ENCODE measurements at places on chromosomes 1 and 21.
A peak's percentile ranks its signal among the peaks of the same experiment; 100 is the strongest.

GRCh38 chr1:239428120-239428710, 41.8 kb downstream of the CHRM3 start:
- DNase-seq: peak; percentile 68

- DNase-seq: no peak
Observed at GRCh38 chr21:22575165-22575584, 1577.0 kb downstream of the NCAM2 start.

DNA sequence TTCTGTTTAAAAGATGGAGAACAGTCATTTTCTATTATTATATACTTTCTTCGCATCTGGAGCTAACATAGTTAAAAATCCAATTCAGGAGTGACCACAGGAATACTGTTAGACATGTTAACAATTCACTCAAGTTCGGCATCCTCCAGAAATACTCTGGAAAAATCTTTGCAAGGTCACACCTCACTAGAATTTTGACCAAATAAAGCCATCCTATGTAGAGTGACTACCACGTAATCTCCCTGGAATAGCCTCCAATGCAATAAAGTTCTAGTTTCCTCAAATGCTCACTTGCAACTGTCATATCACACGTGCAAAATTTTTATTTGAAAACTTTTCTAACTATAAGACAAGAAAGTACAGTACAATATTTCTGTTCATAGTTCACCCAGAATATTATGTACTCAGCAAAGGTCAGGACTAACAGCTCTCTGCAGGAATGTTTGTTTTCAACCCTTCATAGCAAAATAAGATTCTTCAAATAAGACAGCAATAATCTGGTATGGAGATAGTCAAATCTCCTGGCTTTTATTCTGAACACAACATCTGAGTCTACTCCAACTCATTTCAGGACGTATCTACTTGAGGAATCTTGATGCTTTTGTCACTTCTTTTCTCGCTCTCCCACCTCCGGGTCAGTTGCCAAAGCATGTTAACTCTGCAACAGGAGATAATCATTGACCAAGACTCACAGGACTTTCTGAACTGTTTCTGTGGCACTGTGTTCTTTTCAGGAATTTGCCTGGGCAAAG, 82.6 kb downstream of the GDAP2 start:
- DNase-seq: no peak

DNA sequence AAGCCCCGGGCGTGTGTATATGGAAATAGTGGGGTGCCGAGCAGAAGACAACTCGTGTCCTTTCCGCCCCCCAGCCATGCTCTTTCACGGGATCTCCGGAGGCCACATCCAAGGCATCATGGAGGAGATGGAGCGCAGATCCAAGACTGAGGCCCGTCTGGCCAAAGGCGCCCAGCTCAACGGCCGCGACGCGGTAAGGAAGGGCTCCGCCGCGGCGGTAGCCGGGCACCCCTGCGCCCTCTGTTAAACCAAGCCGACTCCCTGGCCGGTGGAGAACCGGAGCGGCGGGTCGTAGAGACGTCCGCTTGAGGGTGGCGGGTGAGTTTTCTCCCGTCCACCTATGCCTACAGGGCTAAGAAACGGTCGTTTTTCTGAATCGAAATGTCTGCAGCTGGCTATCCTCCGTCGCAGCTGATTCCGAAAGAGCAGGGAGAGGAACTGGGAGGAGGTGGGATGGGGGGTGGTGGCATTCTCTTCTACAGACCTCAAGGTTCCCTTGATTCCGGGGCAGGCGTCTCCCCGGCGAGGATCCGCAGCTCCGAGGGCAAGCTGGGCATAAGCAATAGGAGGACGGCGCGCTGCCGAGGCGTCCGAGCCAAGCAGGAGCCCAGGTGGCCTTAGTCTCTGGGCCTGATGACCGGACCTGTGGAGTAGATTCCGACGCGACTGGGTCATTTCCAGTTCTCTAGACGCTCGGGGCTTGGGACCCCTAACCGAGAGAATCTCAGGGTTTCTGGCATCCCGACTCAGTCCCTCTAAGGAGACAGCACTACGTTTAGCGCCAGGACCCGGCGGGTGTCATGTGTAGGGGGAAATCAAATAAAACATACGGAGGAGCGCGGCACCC, 856 bp downstream of the LHX9 start:
- DNase-seq: peak; percentile 53

GRCh38 chr1:228751360-228752098, 16.2 kb downstream of the RHOU start:
- DNase-seq: no peak

GRCh38 chr21:33969581-33969980, 54.0 kb upstream of the ATP5PO start:
- DNase-seq: no peak

DNA sequence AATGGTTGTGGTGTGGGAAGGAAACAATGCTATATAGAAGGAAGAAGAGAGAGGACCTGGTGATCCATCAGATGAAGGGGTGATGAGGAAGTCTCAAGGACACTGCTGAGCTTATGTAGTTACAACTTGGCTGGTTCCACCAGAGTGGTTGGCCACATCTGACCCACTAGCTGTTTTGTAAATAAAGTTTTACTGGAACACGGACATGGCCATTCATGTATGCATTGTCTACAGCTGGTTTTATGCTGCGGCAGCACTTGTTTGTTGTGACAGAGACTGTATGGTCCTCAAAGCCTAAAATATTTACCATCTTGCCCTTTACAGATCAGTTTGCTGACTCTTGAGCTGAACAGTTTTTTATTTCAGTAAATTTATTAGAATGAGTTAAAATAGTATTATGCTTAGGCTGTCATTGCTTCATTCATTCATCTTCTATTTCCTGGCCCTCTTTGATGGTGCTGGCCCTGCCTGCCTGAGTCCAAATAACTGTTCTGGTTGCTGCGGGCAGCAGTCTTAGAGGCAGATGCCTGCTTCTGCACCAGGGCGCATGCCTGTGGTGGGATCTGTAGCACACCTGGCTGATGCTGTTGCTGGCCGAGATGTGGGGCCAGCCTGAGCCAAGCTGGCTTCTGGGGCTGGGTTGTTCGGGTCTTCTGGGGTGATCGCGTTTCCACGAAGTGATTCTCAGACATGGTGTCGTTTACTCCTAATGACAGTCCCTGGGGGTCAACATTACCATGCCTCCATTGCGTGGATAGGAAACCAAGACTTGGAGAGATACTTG, 61.4 kb upstream of the WNT4 start:
- no peak for DNase-seq

GRCh38 chr1:156419854-156420204, 50.8 kb downstream of the RHBG start:
- DNase-seq: no peak

- no peak for DNase-seq
Observed at GRCh38 chr21:32140151-32140550, 138.7 kb downstream of the MIS18A start.

DNA sequence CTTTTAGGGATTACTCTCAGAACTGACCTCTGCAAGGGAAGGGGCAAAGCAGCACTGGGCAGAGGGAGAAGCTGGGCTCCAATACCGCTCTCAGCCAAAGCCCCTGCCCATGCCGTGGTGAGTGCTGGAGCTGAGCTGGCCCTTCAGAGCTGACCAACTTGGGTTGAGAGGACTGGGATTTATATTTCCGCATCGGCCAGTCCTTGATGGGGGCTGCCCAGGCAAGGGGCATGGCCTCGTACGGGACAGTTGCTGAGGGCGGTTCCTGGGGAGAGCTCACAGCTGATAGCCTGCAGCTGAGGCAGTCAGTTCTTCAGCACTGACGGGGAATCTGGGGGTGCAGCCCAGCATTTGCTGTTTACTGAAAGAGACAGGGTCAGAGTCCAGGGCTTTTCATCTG, 8.0 kb downstream of the HUNK start:
- DNase-seq: no peak

DNA sequence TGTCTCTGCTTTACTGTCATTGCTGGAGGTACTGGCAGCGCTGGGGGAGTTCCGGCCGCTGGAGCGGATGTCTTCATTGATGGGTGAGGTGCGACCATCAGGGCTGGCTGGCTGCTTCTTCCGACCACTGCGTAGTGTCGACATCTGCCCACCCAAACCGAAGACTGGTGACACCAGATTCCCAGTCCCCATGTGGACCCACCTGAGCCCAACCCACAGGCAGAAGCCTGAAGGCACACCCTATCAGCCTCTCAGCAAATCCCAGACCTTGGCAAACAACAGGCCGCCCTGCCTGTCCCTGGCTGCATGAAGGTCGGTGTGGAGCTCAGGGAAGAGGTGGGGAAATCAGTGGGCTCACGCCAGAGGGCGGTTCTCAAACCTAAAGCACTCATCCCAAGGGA, 44.8 kb downstream of the SLC45A1 start:
- no peak for DNase-seq

- DNase-seq: no peak
Observed at GRCh38 chr1:55067022-55067778, 27.9 kb downstream of the PCSK9 start.

- no peak for DNase-seq
Observed at GRCh38 chr1:29805122-29805895, 569.0 kb downstream of the PTPRU start.

DNA sequence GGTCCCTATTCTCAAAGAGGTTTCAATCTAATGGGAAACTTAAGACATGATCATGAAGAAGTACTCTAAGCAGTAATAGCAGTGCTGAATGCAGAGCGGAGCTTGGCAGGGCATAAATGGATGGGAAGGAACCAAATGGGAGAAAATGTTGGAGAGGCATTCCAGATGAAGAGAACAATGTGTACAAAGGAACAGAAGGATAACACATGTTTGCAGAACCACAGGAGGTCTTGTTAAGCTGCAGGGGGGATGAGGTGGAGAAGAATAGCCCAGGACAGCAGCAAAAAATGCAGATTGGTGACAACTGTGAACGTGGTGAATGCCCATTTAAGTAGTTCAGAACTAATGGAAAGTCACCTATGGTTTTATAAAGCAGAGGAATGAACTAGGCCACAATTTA, 99.1 kb downstream of the ASTN1 start:
- no peak for DNase-seq

DNA sequence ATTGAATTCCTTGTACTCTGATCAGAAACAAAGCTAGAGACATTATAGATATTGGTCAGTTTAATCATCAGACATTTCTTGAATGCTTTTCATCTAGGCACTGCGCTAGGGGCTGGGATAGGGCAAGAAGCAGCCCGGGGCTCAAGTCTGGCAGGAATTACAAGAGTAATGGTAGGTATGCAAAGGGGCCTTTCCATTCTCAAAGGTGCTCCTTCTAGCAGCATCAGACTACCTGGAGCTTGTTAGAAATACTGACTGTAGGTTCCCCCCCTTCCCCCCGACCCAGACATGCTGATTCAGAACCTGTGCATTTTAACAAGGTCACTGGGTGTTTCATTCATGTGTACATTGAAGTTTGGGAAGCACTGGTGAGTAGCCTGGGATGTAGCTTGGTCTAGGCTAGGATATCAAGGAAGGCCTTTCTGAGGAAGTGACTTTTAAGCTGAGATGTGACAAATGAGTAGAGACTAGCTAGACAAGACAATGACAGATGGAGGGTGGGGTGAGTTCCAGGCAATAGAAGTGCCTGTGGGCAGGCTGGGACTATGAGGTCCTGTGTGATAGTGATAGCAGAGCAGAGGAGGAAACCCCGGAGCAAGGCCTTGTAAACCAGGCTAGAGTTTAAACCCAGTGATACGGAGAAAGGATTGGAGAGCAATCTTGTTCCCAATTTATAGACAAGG, 26.3 kb downstream of the NFASC start:
- DNase-seq: no peak

GRCh38 chr1:212242288-212242984, 42.8 kb upstream of the PPP2R5A start:
- DNase-seq: no peak

DNA sequence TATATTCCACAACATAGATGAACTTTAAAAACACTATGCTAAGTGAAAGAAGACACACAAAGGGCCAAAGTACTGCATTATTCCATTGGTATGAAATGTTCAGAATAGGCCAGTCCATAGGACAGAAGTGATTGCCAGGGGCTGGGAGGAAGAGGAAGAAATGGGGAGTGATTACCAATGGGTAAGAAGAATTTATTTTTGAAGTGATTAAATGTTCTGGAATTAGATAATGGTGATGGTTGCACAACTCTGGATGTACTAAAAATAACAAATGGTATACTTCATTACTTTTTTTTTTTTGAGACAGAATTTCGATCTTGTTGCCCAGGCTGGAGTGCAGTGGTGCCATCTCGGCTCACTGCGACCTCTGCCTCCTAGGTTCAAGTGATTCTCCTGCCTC, 61.7 kb downstream of the CHD5 start:
- peak; percentile 53 for DNase-seq

DNA sequence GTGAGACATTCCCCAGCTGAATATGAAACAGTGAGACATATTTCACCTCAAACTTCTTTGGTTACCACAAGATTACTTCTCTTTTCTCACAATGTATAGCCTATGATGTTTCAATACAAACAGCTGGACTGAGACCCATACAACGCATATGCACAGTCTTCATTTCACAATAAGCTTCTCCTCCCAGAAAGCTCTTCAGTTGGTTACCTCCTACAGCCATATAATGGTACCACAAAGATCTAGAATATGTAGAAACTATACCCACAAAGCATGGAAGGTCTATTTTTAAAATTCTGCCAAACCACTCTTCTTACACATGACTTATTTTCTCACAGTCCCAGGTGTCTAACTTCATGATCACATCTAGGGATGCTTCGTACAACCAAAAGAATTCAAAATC, 70.8 kb downstream of the JAK1 start:
- DNase-seq: no peak

- peak; percentile 12 for DNase-seq
Observed at GRCh38 chr1:185442050-185442449, 125.0 kb upstream of the IVNS1ABP start.
